Activated CD8-positive, alpha-beta memory T cell treated with anti-CD3 and anti-CD28 coated beads for 24 hours (primary cell): ENCODE measurements at places on chromosomes 16 and 17.
A peak's percentile ranks its signal among the peaks of the same experiment; 100 is the strongest.

DNA sequence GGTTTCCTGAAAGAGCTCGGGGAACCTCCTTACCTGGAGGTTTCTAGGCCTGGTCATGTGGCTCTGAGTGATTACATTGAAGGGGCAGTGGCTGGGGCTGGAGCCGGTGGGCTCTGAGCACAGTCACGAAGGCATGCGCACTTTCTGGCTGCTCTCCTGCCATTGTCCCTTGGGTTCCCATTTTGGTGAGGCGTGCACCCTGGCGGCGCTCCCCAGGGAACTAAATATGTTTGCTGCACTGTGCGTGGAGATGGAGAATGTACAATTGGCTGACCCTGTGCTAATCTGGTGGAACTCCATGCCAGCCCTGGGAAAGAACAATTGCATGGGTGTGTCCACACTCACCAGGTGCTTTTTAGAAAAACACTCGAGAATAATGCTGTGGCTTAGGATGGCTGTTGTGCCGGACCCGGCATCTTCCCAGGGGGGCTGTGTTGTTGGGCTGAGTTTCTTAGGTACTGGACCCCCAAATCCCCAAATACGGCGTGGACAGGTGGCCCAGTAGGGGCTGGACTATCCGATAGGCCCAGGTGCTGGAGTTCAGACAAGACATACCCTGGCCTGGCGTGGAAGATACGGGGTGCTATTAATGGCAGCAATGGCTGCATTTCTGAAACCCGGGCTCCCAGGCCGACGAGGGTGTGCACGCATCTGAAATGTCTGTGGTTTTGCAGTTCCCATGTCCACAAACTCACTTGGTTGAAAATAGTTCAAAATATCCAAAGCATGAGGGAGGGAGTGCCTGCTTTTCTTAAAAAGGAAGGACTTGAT is 230.5 kb downstream of the SEC14L1 start:
- DNase-seq: no peak

GRCh38 chr17:44556166-44556831 is 985 bp upstream of the FZD2 start:
- peak; percentile 67 for DNase-seq

DNA sequence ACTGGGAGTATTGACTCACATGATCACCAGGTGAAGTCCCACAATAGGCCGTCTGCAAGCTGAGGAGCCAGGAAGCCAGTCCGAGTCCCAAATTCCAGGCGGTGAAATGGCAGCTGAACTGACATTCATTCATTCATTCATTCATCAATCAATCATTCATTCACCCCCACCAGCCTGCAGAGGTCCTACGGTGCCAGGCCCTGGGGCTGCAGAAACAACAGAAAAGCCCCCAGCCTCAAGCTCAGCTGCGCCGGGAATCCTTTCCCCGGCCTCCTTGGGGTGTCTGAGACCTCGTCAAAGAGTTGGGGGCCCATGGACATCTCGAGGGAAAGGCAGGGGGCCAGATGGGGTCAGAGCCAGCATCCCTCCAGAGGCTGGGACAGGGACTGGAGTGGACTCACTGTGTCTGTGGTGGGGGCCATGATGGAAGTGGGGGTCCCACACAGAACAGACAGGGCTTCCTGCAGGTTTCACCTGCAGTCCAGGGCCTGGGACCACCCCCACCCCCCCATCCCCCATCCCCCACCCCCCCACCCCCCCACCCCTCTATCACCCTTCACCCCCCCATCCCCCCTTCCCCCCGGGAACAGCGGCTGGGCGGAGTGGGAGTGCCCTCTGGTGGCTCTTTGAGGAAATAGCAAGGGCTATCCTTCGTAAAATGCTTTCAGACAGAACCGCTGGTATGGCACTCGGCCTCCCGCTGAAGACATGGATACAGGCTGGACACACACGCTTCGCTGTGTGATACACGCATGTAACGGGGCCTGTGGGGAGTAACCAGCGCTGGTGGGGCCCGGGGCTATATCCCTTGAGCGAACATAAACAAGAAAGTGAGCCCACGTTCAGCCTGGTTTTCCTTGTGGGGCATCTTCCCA is 8.5 kb upstream of the ZC3H18 start:
- peak; percentile 76 for DNase-seq

DNA sequence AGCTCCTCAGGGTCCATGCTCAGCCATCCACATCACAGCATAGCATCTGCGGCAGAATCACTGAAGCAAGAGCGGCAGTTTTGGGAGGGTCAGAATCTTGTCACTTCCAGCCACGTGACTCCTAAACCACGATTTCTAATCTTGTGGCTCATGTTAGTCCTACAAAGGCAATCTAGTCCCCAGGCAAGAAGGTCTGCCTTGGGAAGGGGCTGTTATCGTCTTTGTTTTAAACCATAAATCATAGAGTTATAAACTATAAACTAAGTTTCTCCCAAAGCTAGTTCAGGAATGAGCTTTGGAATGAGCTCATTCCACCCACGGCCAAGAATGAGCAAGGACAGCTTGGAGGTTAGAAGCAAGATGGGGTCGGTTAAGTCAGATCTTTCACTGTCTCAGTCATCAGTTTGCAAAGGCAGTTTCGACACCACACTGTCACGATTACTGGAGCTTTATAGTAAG is 20.8 kb upstream of the DNAH17 start:
- DNase-seq: no peak

- DNase-seq: no peak
Observed at GRCh38 chr17:6753546-6753945, 2.3 kb upstream of the XAF1 start.

DNA sequence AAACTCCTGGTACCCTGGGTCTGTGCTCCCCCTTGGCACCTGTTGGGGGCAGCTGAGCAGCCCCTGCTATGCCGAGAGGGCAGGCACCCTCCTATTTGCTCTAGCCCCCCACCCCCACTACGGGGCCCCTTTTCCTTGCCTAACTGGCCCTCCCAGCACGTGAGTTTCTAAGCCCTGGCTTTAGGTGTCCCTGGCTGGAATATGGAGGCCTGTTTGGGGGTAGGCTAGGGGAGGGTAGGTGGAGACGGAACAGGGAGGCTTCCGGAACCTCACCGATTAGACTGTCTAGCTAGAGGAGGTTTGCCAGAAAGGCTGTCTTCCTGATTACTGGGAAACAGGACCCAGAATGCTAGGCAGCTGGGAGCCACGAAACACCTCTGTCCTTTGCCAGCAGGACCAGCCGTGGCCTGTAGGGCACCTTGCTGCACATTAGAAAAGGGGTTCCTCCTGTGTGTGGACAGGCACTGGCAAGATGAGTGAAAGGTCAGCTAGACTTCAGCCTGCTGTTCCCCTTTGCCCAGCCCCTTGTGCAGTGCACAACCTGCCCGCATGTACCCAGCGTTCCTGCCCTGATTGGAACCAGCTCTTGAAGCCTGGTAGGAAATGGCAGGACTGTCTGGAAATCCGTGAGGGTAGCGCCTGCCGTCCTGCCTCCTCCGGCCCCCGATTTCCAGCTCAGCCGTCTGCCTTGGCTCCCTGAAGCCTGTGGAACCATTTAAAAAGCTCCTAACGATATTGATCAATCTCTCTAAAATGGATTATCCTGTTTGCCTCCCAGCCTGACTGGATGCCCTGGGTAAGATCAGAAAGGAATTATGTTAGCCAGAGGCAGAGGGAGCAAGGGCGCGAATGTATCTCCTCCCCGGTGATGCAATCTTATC is 83.4 kb upstream of the GSE1 start:
- DNase-seq: no peak

DNA sequence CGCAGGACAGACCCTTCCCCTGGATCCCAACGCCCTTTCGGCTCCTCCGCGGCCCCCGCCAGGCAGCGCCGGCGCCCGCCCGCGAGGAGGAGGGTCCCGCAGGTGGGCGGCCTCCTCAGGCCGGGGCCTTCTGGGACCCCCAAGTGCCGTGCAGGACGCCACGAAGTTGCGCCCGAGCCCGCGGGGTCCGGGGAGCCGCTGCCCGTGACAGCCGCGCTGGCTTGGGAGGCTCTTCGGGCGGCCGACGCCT is 504 bp downstream of the ERN1 start:
- no peak for DNase-seq

GRCh38 chr17:78709751-78710181 is 72.3 kb downstream of the CYTH1 start:
- DNase-seq: no peak

DNA sequence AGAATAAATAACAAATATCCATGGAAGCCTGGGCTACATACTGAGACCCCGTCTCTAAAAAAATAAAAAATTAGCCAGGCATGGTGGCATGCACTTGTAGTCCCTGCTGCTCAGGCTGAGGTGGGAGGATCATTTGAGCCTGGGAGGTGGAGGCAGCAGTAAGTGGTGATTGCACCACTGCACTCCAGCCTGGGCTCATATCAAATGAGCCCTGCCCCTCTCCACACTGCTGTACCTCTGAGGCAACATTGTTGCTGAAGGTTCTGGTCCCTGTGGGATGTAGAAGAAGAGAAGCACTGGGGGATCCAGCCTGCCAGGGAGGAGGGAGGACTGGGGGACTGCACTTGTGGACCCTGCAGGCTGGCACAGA is 11.4 kb upstream of the ARHGAP23 start:
- DNase-seq: no peak

DNA sequence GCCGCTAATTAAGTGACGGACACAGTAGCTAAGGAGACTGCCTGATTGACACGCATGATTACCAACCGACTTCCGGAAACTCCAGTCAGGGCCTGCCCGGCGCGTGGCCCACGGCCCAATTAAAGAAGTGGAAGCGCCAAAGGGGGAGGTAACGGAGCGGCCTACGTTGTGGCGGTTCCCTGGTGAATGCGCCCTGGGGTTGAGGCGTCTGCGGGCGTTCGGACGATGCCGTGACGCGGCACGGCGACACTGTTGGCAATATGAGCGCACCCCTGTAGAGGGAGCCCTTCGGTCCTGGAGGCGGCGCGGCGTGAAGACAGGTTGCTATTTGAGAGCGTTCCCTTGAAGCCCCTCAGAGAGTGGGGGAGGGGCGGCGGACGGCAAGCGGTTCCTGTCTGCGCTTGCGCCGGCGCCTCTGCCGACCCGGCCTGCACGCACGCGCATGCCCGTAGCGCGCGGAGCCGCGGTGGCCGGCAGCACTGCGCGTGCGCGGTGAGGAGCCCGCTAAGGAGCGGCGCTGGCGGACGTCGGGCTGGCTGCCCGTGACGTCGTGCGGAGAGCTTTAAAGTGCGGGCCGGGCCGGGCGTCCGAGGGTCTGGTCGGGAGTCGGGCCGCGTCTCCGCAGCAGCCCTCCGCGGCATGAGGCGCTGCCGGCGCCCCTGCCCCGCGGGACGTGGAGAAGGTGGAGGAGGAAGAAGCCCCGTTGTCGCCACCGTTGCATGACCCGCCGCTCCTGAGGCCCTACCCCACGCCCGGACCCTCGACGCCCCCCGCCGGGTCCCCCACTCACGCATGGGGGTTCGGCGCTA is at the start of gene ALKBH5:
Gene ALKBH5, plus strand, starts transcription at position 495 of the 809 bp plus-strand sequence. CDS start 416 bp downstream, outside the sequence.
- DNase-seq: peak; percentile 99

DNA sequence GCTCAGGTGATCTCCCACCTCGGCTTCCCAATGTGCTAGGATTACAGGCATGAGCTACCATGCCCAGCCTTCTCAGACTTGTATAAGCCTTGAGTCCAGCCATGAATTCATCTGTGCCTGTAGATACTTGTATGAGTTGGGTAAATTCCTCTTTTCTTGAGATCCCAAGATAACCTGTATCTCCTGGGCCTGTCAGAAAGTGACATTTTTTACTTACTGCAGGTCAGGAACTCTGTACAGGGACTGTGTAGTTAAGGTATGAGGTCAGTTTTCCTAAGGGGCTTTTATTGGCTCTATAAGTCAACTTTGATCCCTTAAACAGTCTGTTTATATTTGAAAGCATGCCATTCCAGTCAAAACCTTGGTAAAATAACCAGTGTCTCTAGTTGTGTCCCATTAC is 106.3 kb upstream of the HAS3 start:
- no peak for DNase-seq

DNA sequence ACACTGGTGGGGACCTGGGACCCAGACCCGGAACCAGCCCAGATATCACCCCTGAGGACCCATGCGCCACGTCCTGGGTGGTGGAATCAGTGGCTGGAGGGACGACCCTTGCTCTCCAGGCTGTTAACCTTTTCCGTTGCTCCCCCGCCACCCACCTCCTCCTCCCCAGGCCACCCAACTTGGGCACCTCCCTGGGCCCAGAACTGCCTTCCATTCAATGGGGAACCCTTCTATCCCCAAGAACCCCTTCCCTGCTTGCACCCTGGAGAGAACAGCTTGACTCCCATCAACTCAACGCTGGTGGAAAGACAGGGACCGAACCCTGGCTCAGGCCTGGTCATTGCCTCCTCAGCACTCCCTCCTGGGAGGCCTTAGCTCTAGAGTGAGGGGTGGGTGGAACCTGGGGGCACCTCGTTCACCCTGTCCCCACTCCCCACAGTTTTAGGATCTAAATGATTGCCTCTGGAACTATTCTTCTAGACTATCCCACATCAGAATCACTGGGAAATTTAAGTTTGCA is 5.7 kb upstream of the IL32 start:
- no peak for DNase-seq

DNA sequence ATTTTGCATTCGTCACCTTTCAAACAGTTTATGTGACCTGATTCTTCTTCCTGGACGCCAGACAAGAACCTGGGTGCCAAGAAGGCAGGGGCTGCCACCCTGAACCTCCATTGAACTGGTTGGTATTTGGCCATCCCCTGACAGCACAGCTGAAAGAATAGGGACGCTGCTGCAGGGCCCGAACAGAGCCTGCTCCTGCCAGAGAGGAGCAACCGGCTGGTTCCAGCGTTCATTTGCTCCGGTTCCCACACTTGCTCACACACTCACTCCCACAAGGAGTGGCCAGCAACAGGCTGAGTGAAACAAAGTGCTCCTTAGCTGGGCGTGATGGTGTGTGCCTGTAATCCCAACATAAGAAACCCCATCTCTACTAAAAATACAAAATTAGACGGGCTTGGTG is 14.9 kb downstream of the KRT9 start:
- DNase-seq: no peak

DNA sequence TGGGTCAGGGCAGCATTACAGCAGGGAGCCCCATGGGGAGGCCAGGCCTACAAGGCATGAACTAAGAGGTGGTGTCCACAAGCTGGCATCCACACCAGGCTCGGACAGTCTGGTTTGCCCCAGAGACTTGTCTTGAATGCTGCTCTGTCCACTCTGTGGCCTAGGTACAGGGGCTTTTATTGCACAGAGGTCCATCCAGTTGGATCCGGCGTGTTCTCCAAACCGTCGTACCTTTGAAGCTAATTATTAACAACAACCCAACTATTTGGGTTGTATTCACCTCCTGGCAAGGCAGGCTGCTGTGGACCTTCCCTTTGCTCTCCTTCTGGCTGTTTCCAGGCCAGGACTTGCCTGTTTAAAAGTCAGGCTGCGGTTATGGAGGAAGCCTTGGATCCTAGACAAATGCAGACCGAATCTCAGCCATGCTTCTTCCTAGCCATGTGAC is 123.4 kb downstream of the CLEC16A start:
- DNase-seq: no peak

- no peak for DNase-seq
Observed at GRCh38 chr17:13346081-13346533, 255.6 kb downstream of the HS3ST3A1 start.

DNA sequence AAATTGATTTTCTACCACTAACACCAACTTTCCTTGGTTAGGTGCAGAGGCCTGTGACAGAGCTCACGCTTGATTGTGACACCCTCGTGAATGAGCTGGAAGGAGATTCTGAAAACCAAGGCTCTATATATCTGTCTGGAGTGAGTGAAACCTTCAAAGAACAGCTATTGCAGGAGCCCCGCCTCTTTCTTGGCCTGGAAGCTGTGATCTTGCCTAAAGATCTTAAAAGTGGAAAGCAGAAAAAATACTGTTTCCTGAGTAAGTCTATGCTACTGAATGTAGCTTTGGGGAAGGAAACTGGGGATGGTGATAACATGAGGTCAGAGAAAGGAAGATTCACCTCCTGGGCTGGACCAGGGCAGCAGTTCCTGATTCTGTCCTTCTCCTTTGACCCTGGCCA is 38.3 kb downstream of the REXO5 start:
- no peak for DNase-seq
